ENCODE measurements at places on chromosomes 5 and 9.

DNA sequence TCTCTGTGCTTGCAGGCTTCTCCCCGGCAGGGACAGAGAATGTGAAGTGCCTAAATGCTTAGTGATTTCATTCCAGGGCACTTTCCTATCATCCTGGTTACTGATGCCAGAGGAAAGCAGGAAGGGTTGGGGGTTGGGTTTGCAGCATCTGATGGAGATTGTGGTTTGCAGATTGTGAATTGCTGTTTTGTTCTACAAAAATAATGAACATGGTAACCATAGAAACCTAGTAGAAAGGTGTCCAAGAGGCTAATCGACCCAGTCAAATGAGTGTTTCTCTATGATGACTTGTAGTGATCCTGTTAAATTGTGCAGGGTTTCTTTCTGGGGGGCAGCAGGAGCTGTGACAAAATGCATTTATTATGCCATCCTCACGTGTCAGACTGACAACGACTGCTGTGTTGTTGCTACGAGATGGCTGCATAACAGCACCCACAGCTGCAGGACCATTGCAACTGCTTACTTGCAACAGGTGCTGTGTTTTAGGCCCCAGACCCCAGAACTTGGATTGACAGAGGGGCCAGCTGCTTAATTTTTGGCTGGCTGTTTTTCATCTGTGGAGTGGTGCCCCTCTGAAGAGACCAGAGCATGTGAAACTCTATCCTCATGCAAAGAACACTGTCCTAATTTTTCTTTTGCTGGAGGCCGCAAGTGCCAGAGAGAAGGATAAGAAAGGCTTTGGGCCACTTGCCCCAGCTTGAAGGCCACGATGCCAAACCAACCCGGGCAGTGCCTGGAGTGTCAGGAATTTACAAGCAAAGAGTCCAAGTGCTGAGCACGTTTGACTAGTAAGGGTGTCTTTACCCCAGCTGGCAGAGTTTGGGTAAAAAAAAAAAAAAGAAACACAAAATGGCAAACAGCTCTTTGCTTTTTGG, 397.8 kb downstream of the GADD45G start:
- no peak for DNase-seq

- no peak for DNase-seq
Observed at GRCh38 chr5:171858303-171858702, 72.7 kb downstream of the SMIM23 start.

DNA sequence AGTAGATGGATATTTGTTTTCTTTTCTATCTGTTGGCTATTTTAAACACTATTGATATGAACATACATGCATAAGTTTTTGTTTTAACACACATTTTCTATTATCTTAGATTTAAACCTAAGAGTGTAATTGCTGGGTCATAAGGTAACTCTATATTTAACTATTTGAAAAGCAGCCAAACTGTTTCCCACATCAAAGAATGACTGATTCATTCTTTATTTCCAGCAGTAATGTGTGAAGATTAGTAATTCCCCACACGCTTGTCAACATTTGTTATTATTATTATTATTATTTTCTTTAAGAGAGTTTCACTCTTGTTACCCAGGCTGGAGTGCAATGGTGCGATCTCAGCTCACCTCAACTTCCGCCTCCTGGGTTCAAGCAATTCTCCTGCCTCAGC, 1495.8 kb downstream of the EFNA5 start:
- DNase-seq: no peak

DNA sequence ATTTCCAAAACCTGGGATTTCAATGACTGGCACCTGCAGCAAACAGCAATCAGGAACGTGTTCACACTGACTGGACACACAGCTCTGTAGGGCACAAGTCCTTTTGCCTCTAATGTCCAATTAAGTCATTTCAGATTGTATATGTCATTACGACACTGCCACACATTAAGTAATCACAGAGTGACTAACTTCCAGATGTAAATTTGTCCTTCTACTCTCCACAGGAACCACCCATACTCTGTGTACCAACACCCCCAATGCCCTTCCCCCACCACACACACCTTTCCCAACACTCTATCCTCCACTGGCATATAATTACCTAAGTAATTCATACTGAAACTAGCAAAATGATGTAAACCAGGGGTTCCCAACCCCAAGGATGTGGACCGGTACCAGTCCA, 30.5 kb downstream of the LARS1 start:
- no peak for DNase-seq

GRCh38 chr9:34256104-34256503, 73.0 kb downstream of the KIF24 start:
- peak; percentile 13 for DNase-seq

- no peak for DNase-seq
Observed at GRCh38 chr5:101393795-101394450, 490.8 kb upstream of the ST8SIA4 start.

DNA sequence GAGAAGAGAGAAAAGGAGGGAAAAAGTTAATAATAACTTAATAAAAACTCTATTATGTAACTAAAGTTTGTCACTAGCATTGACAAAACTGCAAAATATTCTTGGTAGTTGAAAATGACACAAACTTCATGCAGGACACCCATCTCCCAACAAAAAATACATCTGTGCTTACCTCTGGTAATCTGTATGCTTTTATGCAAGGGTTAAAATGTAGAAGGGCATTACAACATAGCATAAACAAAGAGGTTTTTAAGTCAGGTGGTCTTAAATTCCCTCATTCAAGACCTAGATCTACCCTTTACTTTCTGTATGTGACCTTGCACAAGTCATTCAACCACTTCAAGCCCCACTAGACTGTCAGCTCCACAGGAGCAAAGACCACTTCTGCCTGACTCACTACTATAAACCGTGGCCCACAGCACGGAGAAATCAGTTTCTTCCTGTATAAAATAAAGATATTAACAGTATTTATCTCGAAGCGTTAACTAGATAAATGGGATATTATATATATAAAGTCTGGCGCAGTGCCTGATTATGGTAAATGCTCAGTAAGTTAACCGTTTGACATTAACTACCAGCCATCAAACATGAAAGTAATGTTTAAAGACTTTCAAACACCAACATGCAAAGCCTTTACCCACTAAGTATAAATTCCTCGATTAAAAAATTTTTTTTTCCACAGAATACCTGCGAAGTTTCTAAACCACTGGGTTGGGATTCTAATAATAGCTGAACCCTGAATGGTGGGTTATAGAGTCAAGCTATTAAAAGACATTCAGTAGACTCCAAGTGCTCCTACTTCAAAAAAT, 2.0 kb downstream of the FBXL17 start:
- no peak for DNase-seq

GRCh38 chr5:19987612-19988361, at the start of gene CDH18:
CDH18 (minus strand) TSS chr5:19988200; CDS start chr5:19838986, 149,214 bp downstream.
- no peak for DNase-seq

GRCh38 chr9:132411091-132411508, 1.1 kb downstream of the CFAP77 start:
- DNase-seq: peak; percentile 77

DNA sequence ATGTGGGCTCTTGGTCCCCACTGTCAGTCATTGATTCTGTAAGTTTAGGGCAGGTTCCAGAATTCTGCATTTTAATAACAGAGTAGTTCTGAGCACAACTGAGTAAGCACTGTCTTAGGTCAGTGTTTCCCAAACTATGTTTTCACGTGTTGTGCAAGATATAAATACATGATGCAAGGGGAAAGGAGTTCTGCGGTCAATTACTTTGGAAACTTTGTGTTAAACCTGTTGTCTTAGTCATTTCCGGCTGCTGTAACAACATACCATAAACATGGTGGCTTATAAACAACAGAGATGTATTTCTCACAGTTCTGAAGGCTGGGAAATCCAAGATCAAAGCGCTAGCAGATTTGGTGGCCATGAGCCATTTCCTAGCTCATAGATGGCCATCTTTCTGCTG, 69.8 kb downstream of the EQTN start:
- DNase-seq: no peak

DNA sequence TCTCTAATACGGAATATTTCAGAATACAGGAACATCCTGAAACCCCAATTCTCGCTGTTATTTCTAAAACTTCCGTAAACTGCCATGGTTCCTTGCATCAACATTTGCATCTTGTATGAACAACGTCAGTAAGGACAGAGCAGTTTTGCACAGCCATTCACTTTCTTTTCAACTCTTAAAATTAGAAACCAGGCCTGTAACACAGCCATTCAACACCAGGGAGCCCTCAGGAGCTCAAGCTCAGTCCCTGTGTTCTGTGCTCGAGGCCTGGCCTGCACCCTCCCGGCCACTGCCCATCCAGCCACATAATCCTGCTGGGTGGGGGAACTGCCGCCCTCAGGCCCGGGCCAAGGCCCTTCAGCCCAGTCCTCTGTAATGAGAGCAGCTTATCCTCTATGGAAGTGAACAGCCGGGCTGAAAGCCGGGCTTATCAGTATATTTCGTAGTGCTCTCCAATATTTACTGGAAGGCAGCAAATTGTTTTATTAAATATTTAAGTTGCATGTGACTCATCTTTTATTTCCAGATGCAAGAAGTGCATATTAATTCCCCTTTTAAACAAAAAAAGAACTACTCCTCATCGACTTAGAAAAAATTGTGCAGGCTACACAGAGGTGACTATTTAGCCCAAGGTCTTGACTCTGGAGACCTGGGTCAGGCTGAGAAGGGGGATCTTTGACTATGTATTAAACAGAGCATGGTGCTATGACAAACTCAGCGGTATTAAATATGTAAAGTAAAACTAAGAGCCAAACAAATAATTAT, 33.2 kb upstream of the SLC6A3 start:
- no peak for DNase-seq

GRCh38 chr9:120531683-120532300, 48.2 kb downstream of the CDK5RAP2 start:
- no peak for DNase-seq

- no peak for DNase-seq
Observed at GRCh38 chr5:34057118-34057517, 14.1 kb upstream of the C1QTNF3 start.

DNA sequence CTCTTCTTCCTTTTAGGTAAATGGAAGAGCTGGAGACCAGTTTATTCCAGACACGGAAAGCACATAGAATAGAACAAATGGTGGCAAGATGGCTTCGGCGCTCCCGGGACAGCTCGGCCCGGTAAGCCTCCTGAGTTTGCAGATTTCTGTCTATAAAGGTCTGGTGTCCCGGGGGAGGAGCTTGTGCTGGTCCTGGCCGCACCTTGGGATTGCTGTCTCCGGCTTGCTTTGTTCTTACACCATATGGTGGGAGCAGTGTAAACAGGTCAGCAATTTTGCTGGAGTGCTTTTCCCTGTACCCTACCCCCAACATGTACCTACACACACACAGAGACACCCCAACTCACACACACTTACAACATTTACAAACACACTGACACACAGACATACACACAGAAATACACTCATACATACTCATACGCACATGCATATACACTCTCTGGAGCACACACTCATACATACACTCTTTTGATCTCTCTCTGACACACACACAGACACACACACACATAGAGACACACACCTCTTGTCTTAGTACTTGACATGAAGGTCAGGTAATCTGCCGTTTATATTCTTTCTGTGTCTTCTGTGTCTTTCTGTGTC, 42.0 kb downstream of the FRMPD1 start:
- DNase-seq: no peak

GRCh38 chr9:21535396-21535795, 53.3 kb upstream of the IFNE start:
- DNase-seq: no peak

GRCh38 chr9:131728961-131729360, 10.9 kb downstream of the RAPGEF1 start:
- no peak for DNase-seq

DNA sequence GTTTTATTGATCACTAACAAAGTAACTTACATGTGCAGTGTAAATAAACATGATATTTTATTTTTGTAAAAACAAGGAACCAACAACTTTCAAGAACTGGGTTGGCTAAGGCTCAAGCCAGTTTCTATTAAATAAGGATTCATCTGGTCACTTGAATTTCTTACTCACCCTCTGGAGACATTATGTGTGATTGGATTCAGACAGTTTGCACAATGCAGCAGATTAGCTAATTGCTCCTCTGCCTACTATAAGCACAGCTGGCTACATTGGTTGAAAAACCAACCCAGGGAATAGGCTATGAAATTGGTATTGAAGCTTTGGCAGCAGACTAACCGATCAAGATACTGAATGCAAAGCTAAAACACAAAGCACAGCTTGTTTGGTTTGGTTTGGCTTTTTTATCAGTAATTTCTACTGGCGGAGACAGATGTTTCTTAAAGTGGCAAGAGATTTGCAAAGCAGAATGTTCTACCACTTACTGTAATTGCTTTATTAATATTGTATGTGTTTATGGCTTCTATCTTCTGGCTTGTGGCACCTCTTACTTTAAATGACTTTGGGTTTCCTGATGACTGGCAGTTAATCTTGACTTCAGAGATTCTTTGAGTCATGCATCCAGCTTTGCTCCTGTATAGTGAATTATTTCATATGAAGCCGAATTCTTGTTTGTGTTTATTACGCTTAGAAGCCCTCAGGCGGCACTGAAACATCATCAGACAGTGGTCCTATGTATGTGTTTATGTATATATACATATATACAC, 231.5 kb downstream of the MPDZ start:
- no peak for DNase-seq
